ENCODE measurements at places on chromosomes 4 and X.
A peak's percentile ranks its signal among the peaks of the same experiment; 100 is the strongest.

DNA sequence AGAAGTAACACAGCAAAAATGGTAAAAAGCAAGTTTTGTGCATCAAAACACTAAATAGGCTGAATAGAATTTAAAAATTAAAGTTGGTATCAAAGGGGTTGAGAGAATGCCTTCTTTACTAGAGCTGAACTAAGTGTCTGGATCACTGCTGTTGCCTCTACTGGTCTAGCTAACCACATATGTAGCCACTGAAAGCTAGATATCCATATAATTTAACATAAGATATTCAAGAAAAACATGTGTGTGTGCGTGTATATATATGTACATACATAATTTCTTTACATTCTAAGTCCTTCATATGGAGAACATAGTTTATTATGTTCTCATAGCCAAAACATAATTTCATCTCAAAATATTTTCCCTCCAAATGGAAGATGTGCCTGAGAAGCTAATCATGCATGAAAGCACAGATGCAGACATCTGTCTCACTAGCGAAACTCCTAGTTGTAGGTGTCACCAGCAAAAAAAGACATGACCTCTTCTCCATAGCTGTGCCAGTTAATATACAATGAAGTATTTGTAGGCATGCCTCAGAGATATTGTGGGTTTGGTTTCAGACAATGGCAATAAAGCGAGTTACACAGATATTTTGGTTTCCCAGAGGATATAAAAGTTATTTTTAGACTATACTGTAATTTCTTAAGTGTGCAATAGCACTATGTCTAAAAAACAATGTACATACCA is 47.3 kb downstream of the PDE5A start:
- no peak for DNase-seq

GRCh38 chrX:17359500-17359899 is 15.5 kb upstream of the NHS start:
- no peak for DNase-seq

DNA sequence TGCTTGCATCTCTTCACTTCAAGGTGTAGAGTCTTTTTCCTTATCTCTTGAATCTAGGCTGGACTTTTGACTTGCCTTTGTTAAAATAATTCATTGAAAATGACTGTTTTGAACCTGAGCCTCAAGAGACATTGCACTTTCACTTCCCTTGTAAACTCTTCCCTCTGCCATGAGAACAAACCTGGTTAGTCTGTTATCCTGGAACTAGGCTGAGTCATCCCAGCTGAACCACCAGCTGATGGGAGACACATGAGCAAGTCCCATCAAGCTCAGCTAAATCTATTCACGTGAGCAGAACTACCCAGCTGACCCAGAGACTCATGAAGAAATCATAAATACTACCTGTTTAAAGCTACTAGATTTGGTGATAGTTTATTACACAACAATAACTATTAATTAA is 202.3 kb upstream of the CENPE start:
- DNase-seq = no peak

DNA sequence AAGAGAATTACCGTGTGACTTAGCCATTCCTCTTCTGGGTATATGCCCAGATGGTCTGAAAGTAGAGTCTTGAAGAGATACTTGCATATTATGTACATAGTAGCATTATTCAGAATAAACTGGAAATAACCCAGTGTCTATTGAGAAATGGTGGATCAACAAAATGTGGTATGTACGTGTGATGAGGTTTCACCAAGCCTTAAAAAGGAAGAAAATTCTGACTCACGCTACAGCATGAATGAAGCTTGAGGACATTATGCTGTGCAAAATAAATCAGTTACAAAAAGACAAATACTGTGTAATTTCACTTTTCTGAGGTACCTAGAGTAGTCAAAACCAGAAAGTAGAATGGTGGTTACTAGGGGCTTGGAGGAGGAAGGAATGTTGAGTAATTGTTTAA is 37.3 kb downstream of the GBA3 start:
- DNase-seq = no peak

DNA sequence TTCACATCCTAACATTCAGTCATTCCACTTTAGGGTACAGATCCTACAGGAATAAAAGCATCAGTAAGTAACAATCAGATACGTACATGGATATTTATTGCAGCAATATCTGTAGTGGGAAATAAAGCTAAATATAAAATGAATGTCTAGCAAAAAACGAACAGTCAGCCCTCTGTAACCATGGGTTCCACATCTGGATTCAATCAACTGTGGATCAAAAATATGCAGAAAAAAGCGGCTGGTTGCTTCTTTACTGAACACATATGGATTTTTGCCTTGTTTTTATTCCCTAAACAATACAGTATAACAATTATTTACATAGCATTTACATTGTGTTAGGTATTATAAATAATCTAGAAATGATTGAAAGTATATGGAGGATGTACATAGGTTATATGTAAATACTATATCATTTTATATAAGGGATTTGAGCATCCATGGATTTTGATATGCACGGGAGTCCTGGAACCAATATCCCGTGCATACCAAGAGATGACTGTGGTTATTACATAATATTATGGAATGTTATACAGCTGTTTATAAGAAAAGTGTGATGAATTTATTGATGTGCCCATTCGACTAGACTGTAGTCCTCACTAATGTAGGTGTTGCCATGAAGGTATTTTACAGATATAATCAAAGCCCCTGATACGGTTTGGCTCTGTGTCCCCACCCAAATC is 132.8 kb downstream of the ARHGEF9 start:
- DNase-seq = no peak

GRCh38 chr4:7800410-7800809 is 139.3 kb downstream of the AFAP1 start:
- DNase-seq = no peak

DNA sequence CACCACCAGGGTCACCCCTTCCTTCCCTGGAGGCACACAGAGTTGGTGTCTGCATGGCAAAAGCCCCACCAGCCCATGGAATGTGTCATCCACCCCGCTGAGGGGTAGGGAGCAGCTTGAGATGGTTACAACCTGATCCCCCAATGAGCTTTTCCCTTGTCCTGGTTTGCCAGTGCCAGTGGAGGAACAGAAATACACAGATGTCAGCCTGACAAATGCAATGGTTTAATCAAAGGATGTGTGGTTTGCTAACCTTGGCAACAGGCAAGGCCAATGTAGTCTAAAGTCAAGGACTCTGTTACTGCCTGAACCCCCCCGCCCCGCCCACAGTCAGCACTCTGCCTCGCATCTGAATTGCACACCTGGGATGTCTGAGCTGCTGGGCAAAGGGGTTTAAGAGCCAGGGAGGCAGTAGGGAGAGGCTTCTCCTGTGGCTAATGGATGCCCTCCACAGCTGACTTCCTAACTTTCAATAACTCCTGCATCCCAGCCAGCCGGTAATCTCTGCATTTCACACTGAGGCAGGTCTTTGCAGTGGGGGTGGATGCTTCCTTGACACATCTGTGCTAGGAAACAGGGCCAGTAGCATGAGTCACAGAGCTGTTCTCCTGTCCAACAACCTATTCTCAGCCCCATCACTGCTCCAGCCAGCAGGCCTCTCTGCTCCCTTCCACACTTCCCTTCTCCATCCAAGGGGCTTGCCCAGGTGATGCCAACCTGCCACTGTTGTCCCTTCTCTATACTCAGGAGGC is 137.5 kb downstream of the AMMECR1 start:
- no peak for DNase-seq

GRCh38 chr4:5198656-5199541 is 147.6 kb downstream of the STK32B start:
- no peak for DNase-seq

DNA sequence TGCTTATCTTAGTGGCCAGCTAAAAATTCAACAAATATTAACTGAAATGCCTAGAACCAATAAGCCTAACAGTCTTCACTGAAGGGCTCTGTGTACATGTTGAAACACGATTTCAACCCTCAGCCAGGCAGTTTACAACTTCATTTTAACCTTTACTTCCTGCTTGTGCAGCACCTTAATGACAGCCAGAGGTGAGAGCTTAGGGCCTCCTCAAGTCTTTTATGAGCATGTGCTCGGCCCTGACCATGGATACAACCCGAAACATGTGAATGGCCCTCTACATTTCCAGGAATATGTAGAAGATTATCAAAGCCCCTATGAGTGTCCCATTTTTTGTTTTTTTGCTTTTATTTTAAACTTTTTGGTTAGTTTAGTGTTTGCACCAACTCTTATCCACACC is 88.3 kb downstream of the MSN start:
- DNase-seq = no peak

GRCh38 chr4:153127760-153128494 is 76.3 kb upstream of the TRIM2 start:
- DNase-seq = peak; percentile 68

DNA sequence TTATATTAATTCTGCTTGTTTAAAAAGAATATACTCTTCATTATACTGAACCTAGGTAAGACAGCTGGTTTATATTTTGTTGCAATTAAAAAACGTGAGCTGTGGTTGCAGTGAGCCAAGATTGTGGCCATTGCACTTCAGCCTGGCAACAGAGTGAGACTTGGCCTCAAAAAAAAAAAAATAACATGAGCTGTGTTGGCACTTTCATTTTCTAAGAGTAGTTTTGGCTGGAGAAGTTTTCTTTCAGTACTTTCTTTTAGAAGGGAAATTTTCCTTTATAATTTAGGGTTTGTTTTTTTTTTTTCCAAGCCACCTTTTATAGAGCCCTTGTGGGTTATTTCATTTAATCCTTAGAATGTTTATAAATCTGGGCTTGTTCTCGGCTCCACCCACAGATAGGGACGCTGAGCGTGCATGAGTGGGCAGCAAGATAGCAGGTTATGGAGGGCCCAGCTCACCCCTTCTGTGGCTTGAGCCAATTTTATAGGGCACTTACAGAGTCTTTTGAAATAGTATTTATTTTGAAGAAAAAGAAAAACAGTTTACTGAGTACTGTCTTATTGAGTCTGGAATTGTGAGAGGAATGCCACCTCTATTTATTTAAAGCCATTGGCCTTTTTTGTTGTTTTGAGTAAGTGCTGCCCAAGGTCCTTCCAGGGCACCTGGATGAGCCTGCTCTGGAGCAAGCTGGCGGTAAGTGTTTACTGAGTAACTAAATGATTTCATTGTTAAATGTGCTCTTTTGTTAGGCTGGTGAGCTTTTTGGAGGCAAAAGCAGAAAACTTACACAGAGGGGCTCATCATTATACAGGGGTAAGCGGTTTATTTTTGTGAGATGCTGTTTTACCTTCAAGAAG is 60.9 kb downstream of the HTT start:
- DNase-seq = no peak

GRCh38 chr4:102387552-102388150 is 42.4 kb upstream of the SLC39A8 start:
- no peak for DNase-seq

GRCh38 chr4:139647184-139647583 is 18.4 kb upstream of the MGST2 start:
- no peak for DNase-seq

- no peak for DNase-seq
Observed at GRCh38 chrX:17719711-17720110, 17.6 kb upstream of the SCML1 start.

GRCh38 chrX:130413415-130413814 is 11.6 kb downstream of the RBMX2 start:
- DNase-seq = no peak

GRCh38 chr4:144115519-144115918 is 25.0 kb downstream of the GYPA start:
- no peak for DNase-seq

DNA sequence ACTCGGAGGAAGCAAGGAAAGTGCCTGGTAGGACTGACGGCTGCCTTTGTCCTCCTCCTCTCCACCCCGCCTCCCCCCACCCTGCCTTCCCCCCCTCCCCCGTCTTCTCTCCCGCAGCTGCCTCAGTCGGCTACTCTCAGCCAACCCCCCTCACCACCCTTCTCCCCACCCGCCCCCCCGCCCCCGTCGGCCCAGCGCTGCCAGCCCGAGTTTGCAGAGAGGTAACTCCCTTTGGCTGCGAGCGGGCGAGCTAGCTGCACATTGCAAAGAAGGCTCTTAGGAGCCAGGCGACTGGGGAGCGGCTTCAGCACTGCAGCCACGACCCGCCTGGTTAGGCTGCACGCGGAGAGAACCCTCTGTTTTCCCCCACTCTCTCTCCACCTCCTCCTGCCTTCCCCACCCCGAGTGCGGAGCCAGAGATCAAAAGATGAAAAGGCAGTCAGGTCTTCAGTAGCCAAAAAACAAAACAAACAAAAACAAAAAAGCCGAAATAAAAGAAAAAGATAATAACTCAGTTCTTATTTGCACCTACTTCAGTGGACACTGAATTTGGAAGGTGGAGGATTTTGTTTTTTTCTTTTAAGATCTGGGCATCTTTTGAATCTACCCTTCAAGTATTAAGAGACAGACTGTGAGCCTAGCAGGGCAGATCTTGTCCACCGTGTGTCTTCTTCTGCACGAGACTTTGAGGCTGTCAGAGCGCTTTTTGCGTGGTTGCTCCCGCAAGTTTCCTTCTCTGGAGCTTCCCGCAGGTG is 637 bp downstream of the AR start:
- DNase-seq = no peak

GRCh38 chr4:56689201-56689969 is 8.3 kb upstream of the HOPX start:
- no peak for DNase-seq

- no peak for DNase-seq
Observed at GRCh38 chr4:140187316-140187695, 33.3 kb upstream of the MAML3 start.

- no peak for DNase-seq
Observed at GRCh38 chr4:55014876-55015275, 110.5 kb downstream of the KDR start.

GRCh38 chrX:133966199-133966598 is 19.2 kb downstream of the GPC3 start:
- no peak for DNase-seq

DNA sequence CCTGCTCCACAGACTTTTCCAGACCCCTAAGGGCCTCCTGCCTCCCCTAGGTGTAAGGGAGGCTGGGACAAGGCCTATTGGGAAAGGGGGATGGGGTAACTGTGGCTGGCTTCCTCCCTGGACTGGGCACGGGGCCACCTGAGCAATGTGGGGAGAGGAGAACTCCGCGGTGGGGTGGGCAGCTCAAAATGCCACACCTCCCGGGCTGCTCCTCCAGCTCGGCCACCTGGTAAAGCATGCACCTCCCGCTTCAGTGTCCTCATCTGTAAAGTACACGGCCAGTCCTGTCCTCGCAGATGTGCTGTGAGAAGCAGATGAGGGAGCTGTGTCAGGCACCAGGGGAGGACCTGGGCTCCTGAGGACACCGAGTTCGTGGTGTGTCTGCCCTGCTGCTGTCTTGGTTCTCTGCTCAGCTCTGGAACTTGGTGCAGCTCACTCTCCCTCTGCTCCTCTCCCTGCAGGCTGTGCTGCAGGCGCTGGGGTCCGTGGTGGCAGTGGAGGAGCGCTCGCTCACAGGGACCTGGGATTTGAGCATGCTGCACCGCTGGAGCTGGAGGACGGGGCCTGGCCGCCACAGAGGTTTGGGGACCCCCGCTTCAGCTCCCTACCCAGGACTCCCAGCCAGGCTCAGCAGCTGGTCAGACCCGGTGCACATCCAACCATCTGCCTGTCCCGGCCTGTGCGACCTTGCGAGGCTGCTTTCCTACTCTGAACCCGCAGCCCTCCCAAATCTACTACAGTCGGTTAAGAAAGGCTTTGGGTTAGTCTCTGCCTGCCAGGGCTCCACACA is 20.8 kb upstream of the MRFAP1 start:
- DNase-seq = no peak

All from stimulated activated CD4-positive, alpha-beta T cell treated with anti-CD3 and anti-CD28 coated beads, Interleukin-12 subunit alpha, Interleukin-12 subunit beta, amount 100 ng/mL, for 48 hours (primary cell).